ENCODE measurements at places on chromosomes 7 and 10.

DNA sequence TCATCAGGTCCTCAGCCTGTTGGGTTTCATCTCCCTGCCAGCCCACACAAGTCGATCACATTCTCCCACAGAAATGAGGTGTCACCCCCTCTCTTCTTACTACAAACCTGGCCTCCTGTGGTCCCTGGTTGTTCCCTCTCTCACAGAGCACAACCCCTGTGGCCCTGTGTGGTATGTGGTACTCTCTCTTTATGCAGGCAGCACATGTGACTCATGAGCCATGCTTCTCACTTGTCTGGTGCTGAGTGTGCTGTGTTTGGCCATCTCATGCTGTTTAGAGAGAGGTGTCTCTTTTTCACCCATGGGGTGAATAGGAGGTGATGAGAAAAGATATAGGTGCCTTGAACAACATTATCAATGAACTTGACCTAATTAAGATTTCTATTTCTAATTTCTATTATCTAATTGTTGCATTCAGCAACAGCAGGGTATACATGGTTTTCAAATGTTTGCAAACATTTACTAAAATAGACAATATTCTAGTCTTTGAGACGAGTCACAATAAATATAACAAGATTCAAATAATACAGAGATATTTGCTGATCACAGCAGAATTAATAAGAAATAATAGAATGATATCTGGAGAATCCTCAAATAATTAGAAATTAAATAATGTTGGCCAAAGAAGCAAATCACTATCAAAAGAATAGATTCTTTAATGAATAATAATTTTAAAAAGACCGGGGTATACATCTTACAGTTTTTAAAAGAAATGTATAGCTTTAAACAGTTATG lies 633.8 kb upstream of the IGFBP3 start:
- no peak for DNase-seq

- no peak for DNase-seq
These were observed 8.4 kb downstream of the TRIM24 start for GRCh38 chr7:138468244-138469123.

- DNase-seq: no peak
These were observed 78.4 kb upstream of the LEP start for GRCh38 chr7:128162666-128163065.

DNA sequence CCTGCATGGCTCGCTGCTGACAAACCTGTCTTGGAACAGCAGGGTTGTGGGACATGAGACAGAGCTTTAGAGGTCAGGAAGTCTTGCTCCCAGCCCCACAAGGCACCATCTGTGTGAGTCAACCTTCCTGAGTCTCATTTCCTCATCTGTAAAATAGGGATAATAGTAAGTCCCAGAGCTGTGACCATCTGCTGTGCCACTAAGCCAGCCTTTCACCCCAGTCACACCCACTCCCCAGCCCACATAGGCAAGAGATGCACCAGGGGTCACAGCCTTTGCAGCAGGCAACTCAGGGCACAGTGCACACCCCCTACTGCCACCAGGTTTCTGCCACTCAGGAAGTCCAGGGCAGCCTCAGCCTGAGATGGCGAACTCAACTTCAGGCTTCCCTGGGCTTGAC lies 29.4 kb upstream of the CDH23 start:
- no peak for DNase-seq

DNA sequence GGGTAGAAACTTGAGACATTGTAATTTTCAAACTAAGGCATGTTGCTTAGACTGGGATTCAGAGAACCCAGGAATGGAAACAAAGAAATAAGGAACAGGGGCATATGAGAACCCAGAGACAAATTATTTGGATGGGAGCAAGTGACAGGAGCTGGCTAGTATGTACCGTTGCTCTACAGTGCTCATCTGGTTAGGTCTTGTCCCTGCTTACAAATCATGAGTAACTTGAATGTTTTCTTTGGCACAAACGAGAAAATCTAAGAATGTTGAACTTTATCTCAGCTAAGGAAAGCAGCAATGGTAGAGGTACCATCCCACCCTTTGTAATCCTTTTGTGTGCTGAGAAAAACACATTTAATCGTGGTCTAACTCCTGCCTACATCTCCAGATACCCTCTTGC lies 116.0 kb upstream of the IMMP2L start:
- DNase-seq: no peak

DNA sequence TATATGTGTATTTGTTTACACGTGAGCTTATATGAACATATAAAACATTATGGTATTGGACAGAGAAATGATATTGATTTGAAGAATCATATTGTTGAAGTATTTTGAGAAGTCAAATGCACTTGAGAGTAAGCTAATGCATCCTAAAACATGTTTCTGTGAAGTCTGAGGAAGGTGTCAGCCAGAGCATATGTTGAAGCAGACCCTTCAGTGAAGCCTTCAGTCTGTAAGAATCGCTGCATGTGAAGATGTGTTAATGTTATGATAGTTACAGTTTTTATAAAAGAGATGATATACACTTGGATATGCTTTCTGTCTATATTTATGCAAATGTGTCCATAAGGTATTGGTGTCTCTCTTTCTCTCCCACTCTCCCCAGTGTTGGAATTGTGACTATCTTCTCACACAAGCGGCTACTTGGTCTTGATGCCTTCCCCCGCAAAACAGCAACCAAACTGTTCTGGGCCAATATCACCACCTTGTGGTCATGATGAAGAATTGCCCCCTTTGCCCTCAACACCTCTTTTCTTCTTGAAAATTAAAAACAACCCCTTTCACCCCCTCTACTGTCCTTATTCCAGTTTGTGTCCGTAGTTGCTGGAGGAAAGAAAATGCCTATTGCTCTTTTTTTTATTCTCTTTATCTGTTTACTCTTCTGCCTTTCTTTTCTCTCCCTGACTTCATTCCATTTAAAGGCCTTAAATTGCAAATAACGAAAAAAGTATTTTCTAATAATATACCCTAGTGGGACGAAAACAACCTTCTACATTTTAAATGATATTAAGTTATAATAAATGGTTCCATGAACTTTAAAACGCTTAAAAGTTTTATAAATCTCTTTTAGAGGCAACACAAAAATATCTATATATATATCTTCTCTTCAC lies 64.9 kb downstream of the IKZF1 start:
- peak; percentile 36 for DNase-seq

- no peak for DNase-seq
These were observed at the start of gene RELN for GRCh38 chr7:103989200-103989784. RELN (minus strand) TSS chr7:103989658; CDS start chr7:103989356, 302 bp downstream.

GRCh38 chr10:126235091-126235978 lies 152.9 kb downstream of the ADAM12 start:
- no peak for DNase-seq

GRCh38 chr7:80632139-80632538 lies 6.3 kb upstream of the CD36 start:
- DNase-seq: no peak
